ENCODE measurements at places on chromosomes 2 and 18.

GRCh38 chr2:219737270-219737691 is 109.9 kb downstream of the SLC4A3 start:
- no peak for DNase-seq

DNA sequence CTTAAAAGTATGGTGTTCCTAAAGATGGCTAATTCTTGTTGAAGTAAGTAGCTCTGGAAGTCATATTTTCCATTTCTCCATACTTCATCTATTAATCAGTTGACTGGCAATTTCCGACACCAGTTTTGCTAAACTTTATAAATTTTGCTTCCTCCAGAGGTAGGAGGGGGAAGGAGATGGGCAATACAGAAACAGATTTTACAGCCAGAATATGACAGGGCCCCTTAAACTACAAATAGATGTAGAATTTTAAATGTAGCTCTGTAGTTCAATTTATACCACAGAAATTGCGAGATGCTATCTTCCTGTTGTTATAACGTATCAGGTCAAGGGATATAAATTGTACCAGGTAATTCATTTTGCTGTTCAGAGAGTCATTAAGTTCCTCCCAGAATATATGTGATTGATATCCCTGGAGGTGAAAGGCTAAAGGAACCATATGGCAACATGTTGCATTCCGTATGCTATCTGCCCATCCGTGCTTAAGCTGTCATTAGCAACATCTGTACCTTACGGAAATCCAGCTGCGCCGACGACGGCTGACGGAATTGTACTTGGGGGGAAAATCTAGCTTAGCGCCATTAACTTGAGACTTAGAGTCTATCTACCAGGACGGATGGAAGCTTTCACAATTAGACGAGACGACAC is 8.4 kb upstream of the NR4A2 start:
- peak; percentile 58 for DNase-seq

DNA sequence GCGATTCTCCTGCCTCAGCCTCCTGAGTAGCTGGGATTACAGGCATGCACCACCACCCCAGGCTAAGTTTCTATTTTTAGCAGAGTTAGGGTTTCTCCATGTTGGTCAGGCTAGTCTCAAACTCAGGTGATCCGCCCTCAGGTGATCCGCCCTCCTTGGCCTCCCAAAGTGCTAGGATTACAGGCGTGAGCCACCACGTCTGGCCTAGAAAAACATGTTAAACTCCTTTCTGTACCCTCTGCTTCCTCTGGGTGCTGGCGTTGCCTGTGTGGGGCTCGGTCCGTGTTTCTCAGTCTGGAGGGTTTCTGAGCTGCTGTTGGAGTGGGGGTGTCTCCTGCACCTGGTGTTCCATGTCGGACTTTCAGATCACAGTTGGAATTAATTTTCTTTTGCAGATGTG is 17.9 kb downstream of the LDLRAD4 start:
- no peak for DNase-seq

GRCh38 chr2:136932700-136933099 is 167.4 kb downstream of the THSD7B start:
- peak; percentile 24 for DNase-seq

- DNase-seq = no peak
These were observed 5.0 kb upstream of the MGAT5 start for GRCh38 chr2:134248913-134249312.

- DNase-seq = no peak
These were observed 59.2 kb downstream of the SMAD2 start for GRCh38 chr18:47871288-47871687.

DNA sequence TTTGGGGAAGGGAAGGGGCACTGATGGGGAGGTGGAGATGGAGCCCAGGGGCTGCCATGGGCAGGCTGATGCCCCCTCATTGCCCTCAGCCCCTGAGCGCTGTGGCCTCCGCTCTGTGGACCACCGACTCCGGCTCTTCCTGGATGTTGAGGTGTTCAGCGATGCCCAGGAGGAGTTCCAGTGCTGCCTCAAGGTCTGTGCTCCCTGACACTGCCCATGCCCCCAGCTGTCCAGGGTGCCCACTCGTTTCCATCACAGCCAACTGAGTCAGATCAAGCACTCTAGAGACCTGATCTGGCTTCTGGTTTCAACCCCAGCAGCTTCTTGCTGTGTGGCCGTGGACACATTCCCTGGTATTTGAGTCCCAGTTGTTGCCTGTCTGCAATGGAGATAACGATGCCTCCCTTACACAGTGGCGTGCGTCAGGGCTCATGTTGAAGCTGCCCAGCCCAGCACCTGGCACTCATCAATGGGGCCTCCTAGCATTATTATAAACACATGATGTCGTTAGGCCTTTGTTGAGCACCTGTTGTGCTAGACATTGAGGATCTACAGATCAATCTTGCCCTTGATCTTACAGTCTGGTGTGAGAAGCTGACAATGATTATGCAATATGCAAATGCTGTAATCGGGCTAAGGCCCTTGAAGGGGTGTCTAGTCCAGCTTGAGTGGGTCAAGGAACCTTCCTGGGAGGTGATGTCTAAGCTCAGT is 14.4 kb downstream of the STK11IP start:
- no peak for DNase-seq

- DNase-seq = no peak
These were observed 278.7 kb downstream of the GULP1 start for GRCh38 chr2:188570370-188570769.

- no peak for DNase-seq
These were observed 70.0 kb downstream of the ANKRD44 start for GRCh38 chr2:197240421-197241041.

DNA sequence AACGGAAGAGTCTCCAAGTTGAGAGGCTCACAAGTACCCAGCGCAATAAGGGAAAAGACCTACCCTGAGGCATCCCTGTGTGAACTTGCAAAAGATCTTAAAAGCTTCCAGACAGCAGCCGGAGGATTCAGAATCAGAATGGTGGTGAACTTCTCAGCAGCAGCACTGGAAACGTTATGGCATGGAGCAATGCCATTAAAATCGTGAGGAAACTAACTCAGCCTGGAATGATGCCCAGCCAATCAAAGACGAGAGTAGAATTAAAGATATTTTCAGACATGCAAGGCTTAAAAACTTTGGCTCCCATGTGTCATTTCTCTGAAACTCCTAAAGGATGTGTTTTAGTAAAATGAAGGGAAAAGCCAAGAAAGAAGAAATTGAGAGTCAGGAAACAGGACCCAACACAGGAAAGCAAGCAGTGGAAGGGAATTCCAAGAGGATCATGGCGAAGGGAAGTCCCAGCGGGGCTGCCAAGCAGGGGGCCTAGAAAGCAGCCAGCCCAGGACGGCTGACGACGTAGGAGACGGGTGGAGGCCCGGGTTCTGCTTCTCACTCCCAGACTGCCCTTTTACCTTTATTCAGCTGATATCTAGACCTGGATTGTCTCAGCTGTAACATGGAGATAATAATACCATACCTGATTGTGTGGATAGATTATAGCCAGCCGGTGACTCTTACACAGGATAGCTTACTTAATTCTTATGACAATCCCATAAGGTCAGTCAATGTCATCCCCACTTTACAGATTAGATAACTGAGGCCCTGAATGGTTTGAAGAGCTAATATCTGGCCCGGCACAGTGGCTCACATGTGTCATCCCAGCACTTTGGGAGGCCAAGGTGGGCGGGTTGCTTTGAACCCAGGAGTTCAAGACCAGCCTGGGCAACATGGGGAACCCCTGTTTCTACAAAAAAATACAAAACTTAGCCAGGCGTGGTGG is 92.8 kb downstream of the ASAP2 start:
- DNase-seq = no peak

GRCh38 chr2:207868855-207869596 is 99.3 kb upstream of the FZD5 start:
- DNase-seq = no peak

- no peak for DNase-seq
These were observed 2175.1 kb upstream of the PIK3C3 start for GRCh38 chr18:39779926-39780325.

DNA sequence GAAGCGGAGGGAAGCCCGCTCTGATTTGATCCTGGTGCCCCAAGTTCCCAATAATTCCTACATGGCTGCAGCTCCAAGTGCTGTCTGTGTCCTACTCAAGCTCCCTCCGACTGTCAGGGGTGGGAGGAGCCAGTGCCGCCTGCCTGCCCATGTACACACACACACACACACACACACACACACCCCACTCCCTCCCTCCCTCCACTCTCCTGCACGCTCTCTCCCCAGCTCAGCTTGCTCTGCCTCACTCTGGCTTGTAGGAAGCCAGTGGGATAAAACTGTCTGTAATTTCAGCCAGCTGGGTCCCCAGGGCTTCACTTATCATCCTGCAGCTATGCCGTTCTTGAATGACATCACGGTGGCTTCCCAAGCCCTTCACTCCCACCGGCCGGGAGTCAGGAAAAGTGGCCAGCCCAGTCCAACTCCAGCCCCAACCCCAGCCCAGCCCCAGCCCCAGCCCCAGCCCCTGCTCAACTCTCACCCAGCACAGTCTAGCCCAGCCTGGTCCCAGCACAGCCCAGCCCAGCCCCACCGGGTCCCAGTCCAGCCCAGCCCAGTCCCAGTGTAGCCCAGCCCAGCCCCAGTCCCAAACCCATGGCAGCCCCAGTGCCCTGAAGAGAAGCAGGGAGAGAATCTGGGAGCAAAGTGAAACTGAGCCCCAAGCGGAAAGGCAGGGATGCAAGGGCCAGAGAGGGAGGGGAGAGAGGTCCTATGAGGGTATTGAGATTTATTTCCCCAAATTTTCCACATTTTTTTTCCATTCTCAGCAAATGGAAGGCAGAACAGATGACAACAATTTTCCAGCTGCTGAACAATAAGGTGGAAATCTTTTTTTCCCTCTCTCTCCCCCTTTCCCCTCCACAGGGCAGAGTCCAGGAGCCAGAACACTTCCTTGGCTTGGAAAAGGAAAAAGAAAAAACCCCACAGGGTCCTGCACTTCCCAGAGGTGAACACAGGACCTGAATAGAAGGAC is 144.0 kb downstream of the TNS1 start:
- DNase-seq = no peak

GRCh38 chr2:235324324-235324723 is 169.5 kb upstream of the AGAP1 start:
- no peak for DNase-seq

GRCh38 chr2:29317077-29317517 is 201.9 kb downstream of the CLIP4 start:
- no peak for DNase-seq

GRCh38 chr18:49018554-49019445 is 68.0 kb upstream of the SMAD7 start:
- DNase-seq = no peak

GRCh38 chr2:33302348-33302747 is 174.1 kb upstream of the RASGRP3 start:
- no peak for DNase-seq

DNA sequence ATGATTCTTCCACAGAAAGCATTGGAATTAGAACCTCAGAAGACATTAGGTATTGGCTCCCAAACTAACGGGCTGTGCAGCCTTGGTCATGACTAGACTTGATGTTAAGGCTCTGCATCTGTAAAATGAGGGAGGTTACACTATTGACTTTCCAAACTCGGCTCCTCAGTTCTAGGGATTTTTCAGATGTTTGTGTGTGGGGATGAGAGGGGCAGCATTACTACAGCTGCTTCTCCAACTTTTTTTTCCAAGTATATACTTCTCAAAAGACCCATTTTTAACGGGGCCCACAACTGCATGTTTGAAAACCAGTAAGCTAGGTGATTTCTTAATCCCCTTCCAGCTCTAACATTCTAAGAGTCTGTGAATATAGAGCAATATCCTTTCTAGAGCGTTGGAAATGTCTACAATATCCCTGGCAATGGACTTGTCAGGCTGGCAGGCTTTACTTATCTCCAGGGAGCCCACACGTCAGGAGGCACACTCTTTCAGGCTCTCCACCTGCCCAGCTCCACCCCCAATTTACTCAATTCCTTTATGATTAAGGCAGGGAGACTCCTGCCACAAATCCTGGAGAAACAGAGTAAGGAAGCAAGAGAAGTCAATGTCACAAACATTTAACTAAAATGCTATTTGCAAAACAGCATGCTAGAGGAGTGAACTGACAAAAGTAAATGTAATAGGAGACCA is 844 bp upstream of the MPV17 start:
- no peak for DNase-seq

GRCh38 chr2:61742955-61743354 is 110.9 kb downstream of the FAM161A start:
- no peak for DNase-seq

- DNase-seq = no peak
These were observed 8.0 kb downstream of the TNS1 start for GRCh38 chr2:217994776-217995274.

GRCh38 chr2:17208511-17208910 is 309.7 kb downstream of the RAD51AP2 start:
- no peak for DNase-seq

DNA sequence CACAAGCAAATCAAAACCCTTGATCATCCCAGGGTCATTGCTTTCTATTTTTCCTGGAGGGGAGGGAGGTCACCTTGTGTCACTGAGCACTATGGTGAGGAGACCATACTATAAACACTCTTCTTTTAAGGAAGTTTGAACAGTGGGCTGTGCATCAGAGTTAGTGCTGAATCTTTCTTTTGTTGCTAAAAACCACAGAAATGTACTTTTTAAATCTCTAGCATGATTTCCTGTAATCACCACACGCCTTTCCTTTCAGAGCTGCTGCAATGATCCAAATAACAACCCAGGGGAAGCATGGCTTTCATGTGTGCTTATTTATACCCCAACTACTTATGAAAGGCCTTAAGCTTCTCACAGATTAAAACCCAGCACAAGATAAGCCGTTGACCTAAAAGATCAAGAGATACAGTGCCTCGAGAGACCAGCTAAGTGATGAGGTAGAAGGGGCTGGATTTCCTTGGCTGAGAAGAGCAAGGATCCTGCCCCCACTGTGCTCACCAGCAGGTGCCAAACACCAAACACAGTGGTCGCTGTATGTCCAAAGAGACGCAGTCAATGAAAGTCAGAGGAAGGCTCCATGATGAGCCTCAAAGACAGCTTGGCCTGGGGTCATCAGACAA is 34.7 kb downstream of the TRABD2A start:
- no peak for DNase-seq

- DNase-seq = no peak
These were observed 7.4 kb downstream of the SMAD7 start for GRCh38 chr18:48943333-48943732.

DNA sequence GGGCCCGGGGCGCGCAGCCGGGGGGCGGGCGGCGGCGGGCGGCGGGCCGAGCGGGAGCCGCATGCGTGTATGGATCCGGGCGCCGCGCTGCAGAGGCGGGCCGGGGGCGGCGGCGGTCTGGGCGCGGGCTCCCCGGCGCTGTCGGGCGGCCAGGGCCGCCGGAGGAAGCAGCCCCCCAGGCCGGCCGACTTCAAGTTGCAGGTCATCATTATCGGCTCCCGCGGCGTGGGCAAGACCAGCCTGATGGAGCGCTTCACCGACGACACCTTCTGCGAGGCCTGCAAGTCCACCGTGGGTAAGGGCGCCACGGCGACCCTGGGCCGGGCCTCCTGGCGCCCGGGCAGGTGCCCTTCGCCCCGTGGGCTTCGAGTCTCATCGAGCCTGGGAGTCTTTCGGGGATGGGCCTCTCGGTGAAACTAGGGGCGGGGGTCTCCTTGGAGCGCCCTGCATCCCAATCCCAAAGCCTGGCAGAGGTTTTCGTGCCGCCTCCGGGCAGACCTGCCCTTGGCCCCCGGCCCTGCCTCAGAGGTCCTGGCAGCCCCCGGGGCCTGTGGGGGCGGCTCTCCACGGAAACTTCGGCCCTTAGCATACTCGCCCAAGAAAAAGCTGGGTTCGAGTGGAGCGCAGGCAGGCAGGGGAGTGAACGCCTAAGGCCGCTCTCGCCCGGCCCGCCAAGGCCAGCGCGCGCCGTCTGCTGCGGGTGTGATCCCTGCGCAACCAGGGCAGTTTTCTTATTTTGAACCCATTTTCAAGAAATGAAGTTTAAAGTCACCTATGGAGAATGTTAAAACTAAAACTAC is 622 bp downstream of the RAB12 start:
- DNase-seq = no peak
